ENCODE measurements at places on chromosomes 4 and X.

GRCh38 chrX:68694435-68695205 lies 47.2 kb downstream of the STARD8 start:
- no peak for DNase-seq

- peak; percentile 11 for DNase-seq
These were observed 2750.2 kb downstream of the ARAP2 start for GRCh38 chr4:33494150-33494549.

DNA sequence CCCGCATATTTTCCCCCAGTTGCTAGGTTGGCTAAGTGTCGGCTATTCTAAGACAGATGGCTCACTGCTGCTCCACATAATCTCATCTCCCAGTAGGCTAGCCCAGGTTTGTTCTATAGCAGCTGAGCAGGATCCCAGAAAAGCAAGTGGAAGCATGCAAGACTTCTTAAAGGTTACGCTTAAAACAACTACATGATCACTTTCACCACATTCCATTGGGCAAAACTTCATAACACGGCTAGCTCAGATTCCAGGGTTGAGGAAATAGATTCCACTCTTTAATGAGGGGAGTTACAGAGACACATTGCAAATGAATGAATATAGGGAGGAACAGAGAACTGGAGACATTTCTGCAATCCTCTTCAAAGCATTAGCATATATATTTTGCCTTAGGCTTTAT lies 12.9 kb upstream of the RAB33B start:
- no peak for DNase-seq

DNA sequence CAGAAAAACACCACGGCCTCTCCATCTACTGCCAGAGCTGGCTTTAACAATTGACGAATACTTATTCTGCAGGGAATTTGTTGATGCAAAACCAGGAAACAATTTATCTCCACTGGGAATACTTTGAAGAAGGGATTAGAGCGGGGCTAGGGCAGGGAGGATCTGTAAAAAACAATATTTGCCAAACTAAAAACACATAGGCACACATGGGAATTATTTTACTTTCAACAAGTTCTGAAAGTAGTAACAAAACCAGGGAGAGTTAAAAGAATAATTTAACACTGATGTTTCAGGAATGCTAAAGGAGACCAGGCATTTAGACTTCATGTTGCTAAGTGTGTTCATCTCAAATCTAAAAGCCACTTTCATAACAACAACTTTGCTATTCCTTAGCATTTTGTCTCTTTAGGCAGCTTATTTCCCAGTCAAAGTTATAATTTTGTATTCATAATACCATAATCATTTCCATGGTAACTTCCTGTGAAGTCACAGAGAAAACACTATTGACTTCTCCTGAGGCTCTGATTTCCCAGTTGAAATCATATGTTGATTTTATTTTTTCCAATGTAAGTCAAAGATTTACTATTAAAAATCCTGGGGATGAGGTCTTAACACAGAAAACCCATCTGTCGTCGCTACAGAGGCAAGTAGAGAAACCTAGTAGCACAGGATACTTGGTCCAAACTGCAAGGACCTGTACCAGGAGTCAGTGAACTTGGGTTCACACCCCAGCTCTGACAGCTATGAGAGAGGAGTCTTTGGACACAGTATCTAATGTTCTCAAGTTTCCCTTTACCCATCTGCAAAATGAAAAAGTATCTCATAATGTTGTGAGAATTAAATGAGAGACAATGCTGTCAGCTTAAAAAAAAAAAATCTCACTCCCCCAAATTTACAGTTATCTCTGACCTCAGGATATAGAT lies 69.3 kb downstream of the SH3RF1 start:
- no peak for DNase-seq

- no peak for DNase-seq
These were observed 5.1 kb upstream of the PRMT9 start for GRCh38 chr4:147689067-147689466.

- no peak for DNase-seq
These were observed 1.3 kb upstream of the PCYT1B start for GRCh38 chrX:24648495-24648894.

DNA sequence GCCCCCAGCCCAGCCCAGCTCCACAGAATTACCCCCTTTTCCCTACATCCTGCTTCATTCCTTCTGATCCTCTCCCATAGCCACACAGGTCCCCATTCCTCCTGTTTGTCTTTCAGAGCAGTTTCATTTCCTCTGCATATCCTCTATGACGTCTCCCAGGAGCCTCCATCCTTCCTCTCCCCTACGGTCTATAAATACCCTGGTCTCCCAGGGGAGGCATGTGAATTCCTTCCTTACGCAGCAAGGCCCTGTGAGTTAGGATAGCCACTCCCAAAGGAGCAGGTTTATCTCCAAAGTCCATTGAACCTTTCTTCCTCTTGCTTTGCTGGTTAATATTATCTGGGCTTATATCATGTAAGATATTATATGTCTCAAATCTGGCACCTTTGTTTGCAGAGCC lies 8.4 kb upstream of the APLN start:
- DNase-seq = no peak

DNA sequence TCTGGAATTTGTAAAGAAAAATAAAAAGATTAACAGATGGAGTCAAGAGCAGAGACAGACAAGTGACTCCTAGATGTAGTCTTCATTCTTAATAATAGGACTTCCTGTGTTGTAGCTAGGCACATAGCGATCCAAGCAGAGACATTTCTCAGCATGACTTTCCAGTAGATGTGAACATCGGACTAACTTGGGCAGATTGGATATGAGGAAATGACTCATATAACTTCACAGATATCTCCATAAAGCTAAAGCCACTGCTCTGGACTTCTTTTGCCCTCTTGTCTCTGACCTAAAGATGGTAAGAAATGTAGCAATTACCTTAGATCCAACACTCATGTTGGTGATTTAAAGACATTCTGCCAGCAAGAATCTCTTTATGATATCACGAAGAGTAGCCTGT lies 131.7 kb downstream of the EPHA5 start:
- no peak for DNase-seq

- DNase-seq = no peak
These were observed 1.4 kb upstream of the UGT2B4 start for GRCh38 chr4:69497076-69497475.

DNA sequence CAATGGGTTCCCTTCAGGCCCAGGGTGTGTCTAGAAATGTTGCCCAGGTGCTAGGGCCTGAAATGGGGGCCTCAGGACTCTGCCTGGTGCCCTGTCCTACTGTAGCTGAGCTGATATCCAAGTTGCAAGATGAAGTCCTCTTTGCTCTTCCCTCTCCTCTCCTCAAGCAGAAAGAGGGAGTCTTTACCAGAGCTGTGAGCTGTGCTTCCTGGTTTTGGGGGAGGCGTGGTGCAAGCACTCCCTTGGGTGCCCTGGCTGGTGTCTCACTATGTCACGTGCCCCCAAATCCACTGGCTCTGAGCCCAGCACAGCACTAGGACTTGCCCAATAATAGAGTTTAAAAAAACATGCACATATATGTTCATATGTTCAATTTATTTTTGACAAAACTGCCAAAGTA lies 29.3 kb upstream of the CT47A1 start:
- peak; percentile 9 for DNase-seq

DNA sequence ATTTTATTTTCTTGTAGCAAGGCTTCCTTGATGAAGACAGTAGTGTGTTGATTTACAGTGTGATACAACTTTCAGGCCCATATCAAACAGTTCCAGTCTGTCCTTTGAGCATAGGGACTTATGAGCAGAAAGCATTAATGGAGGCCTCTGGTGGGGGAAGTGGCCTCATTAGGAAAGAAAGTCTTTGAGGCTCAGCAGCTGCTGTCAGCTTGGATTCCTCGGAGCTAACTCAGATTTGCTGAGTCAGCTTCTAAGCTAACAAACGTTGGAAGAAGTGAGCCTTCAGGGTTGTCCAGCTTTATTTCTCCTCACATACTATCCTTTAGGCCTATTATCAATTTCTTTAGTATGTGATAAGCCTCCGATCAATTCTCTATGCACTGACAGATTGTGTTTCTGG lies 15.8 kb upstream of the SFRP2 start:
- DNase-seq = no peak

- DNase-seq = no peak
These were observed 110.8 kb downstream of the AFF1 start for GRCh38 chr4:87045659-87046058.

GRCh38 chr4:90977726-90978125 lies 850.5 kb downstream of the CCSER1 start:
- no peak for DNase-seq

DNA sequence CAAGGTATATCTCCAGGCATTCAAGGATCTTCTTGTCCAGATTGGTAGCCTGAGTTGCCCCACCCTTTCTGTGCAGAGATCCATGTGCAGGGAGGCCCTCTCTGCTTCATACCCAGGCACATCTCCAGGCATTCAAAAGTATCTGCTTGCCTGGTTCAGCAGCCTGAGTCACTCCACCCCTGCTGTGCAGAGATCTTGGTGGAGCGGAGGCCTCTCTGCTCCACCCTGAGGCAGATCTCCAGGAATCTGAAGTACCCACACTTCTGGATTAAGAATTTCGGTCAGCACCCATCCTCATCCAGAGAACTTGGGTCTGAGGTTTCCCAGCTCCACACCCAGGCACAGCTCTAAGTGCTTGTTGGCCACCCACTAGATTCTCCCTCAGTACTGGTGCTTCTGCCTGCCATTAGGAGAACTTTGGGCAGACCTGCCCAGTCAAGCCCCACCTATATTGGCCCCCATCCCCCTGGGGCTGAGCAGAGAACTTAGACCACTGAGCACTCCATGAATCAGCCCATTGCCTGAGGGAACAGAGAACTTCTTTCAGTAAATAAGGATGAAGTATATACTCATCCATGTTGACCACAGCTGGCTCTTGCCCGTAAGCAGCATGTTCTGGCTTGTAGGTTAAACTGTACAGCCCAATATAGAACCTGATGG lies 199.5 kb upstream of the ZCCHC13 start:
- no peak for DNase-seq

DNA sequence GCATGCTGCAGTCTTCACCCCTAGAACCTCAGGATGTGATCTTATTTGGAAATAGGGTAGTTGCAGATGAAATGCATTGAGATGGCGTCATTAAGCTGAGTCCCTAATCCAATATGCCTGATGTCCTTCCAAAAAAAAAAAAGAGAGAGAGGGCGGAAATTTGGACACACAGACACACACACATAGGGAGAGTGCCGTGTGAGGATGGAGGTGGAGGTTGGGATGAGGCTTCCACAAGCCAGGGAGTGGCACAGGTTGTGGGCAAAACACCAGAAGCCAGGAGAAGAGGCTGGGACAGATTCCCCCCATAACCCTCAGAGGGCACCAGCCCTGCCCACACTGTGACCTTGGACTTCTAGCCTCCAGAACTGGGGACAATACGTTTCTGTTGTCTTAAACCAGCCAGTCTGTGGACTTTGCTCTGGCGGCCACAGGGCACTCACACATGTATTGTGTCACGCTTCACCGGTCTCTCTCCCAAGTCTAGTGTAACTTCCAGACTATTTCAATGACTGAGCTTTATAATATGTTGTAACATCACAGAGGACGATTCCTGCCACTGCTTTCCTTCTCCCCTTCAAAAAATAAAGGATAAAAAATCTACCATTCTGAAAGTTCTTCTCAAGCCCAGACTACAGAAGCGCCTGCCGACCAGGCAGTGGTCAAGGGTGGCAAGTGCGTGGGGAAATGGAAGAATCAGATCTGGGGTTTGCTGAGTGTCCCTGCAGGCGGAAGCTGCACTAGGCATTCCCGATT lies 35.8 kb upstream of the MAN2B2 start:
- no peak for DNase-seq

DNA sequence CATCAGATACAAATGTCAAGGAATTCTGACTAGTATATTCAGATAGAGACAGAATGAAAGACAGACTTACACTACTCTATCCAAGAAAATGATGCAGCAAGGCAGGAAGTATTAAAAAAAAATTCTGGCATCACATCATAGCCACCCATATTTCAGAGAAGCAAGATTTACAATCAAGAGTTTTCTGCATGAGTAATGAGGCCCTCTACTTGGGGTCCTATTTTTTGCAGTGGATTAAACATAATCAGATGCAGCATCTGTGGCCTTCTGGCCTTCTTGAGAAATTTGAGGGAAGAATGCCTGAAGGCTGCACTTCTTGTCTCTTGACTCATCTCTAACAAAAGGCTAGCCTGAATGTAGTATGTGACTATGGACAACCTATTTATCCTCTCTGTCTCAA lies 48.2 kb upstream of the SLIT2 start:
- no peak for DNase-seq

- DNase-seq = no peak
These were observed 34.5 kb upstream of the PLA2G12A start for GRCh38 chr4:109764376-109764775.

GRCh38 chr4:109912706-109913595 lies at the start of gene EGF:
Gene EGF, plus strand, starts transcription at chr4:109912883. Its CDS starts 453 bp downstream, at chr4:109913336.
- DNase-seq = no peak

GRCh38 chr4:173160871-173161270 lies 7.7 kb upstream of the GALNT7 start:
- DNase-seq = no peak

DNA sequence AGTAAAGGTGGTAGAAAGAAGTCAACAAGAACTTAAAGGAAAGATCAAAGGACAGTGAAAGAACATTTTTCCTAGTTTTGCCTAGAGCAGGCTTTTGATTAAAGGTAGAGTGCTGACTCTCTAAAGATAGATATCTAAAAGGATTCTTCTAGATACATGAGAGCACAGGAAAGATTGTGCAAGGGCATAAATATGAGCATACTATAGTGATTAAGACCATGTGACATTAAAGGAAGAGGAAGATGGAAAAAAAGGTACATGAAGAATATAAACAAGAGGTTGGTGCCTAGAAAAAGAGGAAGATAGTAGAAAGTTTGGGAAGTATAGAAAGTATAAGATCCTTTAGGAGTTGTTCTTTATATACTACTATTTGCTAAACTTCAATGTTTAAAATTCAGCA lies 26.1 kb upstream of the TET2 start:
- DNase-seq = no peak

DNA sequence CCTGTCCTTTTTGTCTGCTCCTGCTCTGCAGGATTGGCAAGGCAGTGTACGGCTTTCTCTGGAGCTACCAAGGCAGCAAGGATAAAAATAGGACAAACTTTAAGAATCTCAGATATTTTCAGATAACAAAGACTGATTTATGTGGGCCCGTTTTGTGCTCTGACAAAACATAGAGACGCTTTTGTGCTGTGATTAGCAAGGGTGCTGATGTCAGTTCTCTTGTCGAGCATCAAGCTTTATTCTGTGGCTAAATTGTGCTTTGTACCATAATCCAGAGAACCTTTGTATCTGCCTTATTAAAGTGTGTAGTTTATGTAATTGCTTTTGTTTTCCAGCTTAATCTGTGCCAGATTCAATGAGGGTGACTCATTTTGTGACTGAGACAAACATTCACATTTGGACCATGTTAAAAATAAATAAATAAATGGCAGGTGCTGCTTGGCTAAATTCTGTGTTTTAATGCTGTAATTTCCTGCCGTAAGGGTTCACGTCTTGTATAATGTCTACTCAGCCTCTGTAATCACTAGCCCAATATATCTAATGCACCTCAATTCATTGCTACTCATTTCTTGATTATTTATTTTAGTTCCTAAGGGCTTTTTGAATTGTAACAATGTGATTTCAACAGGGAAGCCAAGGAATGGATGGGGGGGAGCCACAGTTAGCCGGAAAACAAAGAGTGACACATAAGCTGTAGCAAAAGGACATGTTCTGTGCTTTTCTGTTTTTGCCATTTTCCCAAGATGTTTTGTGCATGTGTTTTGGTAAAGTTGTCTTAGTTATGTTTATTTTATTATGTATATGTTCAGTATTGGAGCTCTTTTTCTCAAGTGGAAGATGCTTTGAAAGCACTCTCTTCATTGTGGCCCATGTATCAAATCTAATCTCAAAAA lies 75.1 kb downstream of the GAB1 start:
- DNase-seq = no peak

- no peak for DNase-seq
These were observed 38.9 kb downstream of the PPA2 start for GRCh38 chr4:105434940-105435339.

GRCh38 chrX:7420717-7421116 lies 272.8 kb upstream of the PUDP start:
- DNase-seq = no peak

All from NB4 (cell line).